IMR-90 (cell line): ENCODE measurements at places on chromosomes 13 and 19. TPM values are rescaled to one million over a fixed set of nuclear protein-coding genes. Genes with fewer than 3 reads are reported as not detected.
A peak's percentile ranks its signal among the peaks of the same experiment; 100 is the strongest.

- no peak for DNase-seq
Measured at GRCh38 chr13:113859311-113860050, 4.4 kb downstream of the GAS6 start.

DNA sequence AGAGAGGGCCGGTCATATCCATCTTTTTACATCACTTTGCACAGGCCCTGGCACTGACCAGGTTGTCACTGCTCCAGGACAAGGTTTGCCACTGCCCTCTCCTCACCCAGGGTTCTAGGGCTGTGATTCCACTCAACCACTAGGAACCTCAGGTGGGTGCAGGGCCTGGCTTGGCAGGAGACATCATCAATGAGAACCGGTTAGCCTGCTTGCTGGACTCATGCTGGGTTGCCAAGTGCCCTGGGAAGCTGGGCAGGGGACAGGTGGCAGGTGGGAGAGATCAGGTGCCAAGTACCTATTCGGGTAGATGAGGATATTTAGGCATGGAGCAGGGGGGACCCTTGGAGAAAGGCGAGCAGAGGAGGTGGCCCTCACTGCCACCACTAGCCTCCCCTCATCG lies 4.2 kb upstream of the CERS4 start:
- DNase-seq: no peak

DNA sequence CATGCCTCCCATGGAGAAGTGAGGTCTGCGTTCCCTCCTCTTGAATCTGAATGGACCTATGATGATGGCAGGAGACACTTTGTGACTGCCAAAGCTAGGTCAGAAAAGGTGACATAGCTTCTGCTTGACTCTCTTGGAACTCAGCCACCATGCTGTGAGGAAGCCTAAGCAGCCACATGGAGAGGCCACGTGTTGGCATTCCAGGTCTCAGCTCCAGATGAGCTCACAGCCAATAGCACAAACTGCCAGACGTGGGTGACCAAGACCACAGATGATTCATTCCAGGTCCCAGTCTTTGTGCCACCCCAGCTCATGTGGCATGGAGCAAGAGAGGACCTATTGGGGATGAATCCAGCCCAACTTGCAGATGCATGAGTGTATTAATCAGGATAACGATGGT lies 8.7 kb upstream of the GGACT start:
- DNase-seq: peak; percentile 17

DNA sequence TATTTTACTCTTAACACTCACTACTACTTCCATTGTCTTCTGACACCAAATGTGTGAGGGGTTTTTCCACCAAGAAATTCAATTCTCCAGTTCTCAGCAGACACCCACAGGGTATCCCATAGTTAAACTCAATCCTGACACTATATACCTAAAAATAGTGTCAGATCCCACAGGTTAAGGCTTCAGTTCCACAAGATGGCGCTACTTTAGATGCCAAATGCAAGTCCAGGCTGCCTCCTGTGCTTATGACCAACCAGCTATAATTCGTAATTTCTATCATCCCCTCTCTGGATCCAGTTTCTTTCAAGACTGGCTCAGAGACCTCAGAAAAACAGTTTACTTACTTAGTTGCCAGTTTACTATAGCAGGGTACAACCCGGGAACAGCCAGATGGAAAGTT lies 1146.2 kb upstream of the SPRY2 start:
- DNase-seq: no peak

DNA sequence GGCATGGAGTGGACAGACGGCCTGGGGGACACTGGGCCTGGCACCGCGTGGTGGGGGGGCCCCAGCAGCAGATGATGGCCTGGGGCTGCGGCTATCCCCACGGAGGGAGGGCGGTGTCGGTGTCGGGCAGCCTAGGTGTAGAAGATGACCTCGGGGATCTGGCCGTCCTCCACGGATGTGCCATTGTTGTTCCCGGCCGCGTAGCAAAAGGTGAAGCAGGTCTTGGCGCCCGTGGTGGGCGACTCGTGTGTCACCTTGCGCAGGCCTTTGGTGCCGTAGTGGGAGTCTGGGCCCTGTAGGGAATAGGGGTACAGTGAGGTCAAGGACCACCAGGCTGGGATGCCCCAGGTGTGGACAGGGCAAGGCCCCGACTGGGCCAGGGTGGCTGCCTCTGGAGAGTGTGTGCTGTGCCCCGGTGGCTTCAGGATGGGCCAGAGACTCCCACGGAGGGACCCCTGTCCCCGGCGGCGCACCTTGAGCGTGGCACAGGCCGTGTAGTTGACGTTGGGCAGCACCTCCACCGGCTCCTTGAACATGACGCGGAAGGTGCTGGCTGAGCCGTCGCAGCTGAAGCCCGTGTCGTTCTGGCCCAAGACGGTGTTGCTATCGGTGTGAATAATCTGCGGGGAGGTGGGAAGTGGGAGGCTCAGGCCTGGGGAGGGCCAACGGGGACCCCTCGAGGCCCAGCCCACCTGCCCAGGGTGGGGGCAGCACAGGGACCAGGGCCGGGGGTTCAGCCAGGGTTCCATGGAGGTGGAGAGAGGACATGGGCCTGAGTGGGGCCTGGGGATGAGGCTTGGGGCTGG lies 29.0 kb downstream of the BTBD2 start:
- DNase-seq: no peak

DNA sequence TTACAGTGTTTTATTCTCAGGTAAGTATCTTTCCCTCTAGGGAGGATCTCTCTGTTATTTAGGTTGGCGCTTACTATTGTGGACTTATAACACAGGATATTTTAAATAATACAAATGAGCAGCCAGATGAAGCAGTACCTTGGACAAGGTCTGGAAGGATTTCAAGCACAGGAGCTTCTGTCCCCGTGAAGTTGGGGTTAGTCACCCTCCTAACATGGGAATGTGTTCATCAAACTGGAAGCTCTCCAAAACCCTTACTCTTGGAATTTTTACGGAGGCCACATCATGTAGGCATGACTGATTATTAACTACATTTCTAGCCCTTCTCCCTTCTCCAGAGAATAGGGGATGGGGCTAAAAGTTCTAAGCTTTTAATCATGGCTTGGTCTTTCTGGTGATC lies 38.3 kb upstream of the SPRY2 start:
- DNase-seq: peak; percentile 43

DNA sequence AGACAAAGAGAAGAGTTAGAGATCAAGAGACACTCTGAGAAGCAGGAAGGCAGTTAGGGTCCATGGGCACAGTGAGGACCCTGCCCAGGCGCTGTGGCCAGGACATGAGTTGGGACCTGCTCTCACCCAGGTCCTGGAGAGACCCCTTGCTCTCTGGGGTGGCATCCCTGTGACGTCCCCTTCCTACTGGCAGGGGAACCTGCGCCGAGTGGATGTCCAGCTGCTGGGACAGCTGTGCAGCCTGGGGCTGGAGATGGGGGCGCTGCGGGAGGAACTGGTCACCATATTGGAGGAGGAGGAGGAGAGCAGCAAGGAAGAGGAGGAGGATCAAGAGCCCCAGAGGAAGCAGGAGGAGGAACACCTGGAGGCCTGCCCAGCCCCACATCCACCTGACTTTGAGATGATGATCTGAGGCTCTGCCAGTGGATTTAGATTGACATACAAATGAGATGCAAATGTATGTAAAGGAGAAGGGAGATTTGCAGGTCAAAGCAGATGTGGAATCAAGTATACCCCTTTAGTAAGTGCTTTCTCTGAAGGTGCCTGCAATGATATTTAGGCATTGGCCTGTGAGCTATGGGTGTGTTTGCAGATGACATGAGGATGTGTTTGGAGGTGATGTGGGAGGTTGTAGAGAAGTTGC lies 978 bp downstream of the ERICH4 start:
- no peak for DNase-seq

FGF9 gene
- under 0.01 TPM in 2 replicates for total RNA-seq

GFY gene
- not detected in 2 replicates for total RNA-seq

DNA sequence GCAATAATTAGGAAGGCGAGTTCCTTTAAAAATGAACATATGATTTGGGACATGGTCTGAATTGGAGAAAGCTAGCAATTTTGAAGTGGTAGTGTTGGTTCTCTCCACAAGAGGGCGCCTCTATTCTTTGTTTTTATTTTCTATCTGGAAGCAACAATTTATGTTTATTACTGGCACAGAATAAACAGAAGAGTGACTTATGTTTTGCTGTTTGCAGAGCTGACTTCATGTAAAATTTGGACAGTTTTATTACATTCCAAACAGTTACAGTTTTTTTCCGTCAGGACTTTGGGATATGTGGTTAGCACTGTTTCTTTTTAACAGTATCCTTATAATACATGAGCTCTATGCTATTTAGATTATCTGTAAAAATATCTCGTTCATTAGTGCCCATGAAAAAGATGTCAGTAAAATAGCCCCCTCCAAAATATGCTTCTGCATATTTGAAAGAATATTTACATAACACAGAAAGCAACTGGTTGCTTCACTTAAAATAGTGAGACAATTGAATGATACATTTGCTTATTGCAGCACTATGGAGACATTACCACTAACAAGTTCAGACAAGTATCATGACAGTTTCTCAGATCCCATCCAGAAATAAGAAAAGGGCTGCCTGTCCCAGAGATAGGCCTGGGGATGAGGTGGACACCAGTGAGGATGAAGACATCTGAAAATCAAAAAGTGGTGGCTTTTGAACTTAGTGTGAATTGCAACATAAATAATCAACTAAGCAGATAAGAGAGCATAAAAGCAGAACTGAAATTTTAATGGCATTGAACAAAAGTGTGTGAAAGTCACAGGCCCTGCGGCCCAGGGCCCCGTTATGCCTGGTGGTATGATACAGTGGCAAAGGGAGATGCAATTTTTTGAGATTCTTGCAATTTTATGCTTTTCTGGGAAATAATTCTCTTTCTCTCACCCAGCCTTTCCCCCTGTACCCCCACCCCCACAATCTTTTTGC lies 32.3 kb upstream of the FGF9 start:
- DNase-seq: peak; percentile 4

GRCh38 chr19:55454787-55455243 lies 6.6 kb downstream of the ISOC2 start:
- DNase-seq: peak; percentile 22

GIPC1 gene
- total RNA-seq: 74.2 and 77.5 TPM in 2 replicates

TINCR gene
- not detected in 2 replicates for total RNA-seq

DLL3 gene
- total RNA-seq: 0.28 and 0.36 TPM in 2 replicates

ZFP28 gene
- 6.4 and 6.5 TPM in 2 replicates for total RNA-seq

IGFL2 gene
- not detected in 2 replicates for total RNA-seq

GRCh38 chr19:38362076-38362945 lies 12.1 kb upstream of the PSMD8 start:
- DNase-seq: peak; percentile 49

NLRP7 gene
- total RNA-seq: not detected in 2 replicates

C19orf67 gene
- total RNA-seq: not detected in 2 replicates

GRCh38 chr13:91331047-91331915 lies 16.2 kb upstream of the MIR17HG start:
- DNase-seq: no peak

ZNF93 gene
- 8.9 and 10.6 TPM in 2 replicates for total RNA-seq

DNA sequence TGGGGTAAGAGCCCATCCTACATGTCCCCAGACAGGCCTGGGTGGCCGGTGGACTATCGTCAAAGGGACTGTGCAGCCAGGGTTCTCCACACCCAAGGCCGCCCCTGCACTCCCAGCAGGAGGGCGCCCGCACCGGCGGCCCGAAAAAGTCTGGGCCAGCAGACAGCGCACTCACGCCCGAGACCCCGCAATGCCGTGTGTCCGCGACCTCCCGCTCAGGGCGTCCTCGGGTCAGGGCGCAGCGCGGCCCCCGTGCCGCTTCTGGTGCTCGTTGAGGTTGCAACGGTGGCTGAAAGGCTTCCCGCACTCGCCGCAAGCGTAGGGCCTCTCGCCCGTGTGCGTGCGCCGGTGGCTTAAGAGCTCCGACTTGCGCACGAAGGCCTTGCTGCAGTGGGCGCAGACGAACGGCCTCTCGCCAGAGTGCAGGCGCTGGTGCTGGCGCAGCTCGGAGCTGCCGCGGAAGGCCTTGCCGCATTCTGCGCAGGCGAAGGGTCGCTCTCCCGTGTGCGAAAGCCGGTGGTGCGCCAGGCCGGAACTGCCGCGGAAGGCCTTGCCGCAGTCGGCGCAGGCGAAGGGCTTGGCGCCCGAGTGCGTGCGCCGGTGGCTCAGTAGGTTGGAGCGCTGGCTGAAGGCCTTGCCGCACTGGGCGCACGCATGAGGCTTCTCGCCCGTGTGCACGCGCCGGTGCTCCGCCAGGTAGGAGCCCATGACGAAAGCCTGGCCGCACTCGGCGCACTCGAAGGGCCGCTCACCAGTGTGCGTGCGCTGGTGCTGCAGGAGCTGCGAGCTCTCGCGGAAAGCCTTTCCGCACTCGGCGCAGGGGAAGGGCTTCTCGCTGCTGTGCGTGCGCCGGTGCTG lies 2.8 kb upstream of the A1BG start:
- DNase-seq: peak; percentile 43

DNA sequence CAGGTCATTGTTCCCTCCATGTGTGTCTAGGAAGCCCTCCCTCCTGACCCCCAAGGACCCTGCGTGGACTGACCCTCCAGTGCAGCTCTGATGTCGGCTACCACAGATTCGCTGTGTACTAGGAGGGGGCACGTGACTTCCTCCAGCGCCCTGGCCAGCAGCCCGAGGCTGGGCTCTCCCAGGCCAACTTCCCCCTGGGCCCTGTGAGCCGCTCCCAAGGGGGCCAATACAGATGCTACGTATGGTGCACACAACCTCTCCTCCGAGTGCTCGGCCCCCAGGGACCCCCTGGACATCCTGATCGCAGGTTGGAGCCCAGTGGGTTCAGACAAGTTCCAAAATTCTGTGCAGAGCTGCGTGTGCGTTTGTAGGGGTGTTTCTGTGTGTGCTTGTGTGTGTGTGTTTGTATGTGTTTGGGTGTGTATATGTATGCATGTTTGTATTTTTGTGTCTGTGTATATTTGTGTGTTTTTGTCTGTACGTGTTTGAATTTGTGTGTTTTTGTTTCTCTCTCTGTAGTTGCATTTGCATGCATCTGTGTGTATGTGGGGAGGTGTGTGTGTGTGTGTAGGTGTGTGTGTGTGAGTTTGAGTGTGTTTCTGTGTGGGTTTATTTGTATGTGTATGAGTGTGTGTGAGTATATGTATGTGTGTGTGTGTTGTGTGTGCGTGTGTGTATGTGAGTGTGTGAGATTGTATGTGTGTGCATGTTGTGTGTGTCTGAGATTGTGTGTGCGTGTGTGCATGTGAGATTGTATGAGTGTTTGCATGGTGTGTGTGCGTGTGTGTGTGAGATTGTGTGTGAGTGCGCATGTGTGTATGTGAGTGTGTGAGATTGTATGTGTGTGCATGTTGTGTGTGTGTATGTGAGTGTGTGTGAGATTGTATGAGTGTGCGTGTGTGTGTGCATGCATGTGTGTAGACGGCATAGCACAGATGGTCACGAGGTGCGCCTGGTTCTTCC lies 21.4 kb upstream of the LILRA2 start:
- no peak for DNase-seq
